SW 1271 (cell line): ENCODE measurements at places on chromosomes 13 and 19.

- DNase-seq, result no peak
Measured at GRCh38 chr13:114047358-114047881, 73.5 kb upstream of the C13orf46 start.

DNA sequence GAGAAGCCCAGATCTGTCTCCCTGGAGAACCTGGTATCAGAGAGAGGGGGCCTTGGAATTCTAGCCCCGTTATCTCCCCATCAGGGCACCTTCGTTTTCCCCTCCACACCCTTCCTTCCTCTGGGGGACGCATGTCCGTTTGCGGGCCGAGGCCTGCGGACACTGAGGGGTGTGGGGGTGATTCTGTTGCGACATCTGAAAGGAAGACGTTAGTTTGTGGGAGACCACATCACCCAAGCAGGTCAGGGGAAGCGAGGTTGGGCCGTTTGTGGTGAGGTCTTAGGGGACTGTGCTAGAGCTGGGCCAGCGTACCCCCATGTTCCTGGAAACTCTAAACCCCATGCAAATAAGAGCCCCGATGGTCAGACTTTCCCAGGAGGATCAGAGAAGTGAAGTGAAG lies 3.7 kb upstream of the HSH2D start:
- DNase-seq, result no peak

GRCh38 chr13:97301382-97302095 lies 79.4 kb downstream of the MBNL2 start:
- no peak for DNase-seq

DNA sequence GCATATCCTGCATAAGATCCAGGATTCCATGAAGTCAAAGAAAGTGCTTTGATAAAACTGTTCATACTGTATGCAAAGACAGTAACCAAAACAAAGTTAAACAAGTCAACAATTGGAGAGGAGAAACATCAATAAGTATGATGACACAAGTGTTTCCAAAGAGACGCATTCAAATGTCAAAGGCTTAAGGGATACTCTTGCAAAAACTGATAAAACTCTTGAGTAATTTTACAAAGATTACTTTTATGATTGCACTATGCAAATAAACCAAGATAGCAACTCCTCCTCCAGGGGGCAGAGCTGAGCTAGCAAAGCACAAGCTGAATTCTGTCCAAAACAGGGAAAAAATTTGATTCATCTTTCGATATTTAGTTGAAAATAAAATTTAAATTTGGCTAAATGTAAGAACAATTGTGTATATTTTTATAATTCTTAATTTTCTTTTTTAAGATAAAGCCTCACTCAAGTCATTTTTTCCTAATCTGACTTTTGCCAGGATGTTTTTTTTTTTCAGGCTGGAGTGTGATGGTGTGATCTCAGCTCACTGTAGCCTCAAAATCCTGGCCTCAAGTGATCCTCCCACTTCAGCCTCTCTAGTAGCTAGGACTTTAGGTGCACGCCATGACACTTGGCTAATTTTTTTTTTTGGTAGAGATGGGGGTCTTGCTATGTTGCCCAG lies 84.0 kb downstream of the MZT1 start:
- peak; percentile 28 for DNase-seq

- DNase-seq, result no peak
Measured at GRCh38 chr13:96089749-96090239, at the start of gene HS6ST3. TSS of gene HS6ST3 (plus strand) at chr13:96090107.

DNA sequence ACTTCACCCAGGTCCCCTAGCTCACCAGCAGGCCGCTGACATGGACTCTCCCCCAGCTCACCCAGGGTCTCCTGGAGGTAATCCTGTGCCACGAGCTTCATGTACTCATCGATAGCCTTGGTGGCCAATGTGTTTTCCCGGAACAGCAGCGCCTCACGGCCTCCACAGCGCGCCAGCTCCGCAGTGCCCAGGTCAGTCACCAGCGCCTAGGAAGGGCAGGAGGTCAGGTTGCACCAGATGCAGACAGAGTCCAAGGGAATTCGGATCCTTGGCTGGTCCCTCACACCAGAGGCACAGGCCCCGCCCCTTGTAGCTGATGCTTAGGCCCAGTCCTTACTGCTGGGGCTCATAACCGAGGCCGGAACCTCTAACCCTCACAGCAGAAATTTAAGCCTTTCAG lies 6.7 kb upstream of the WIZ start:
- DNase-seq, result no peak

DNA sequence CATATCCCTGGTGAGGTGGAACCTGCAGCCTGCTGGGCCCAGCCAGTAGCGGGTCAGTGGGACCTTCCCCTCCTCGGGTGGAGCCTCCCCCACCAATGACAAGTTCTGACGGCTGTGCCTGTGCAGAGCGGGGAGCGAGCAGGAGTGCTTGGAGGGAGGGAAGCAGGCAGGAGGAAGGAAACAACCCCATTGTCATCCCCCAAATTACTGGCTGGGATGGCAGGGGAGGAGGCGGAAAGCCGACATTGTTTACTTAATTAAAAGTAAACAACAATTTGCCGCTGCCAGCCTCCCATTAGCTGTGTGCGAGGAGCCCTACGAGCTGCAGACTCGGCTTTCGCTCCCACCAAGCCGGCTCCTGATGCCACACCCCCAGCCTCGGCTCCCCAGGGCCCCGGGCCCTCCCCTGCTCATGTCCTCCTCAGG lies 45.5 kb downstream of the LYL1 start:
- DNase-seq, result no peak

- DNase-seq, result no peak
Measured at GRCh38 chr19:57686727-57687126, 5.0 kb downstream of the ZNF551 start.

DNA sequence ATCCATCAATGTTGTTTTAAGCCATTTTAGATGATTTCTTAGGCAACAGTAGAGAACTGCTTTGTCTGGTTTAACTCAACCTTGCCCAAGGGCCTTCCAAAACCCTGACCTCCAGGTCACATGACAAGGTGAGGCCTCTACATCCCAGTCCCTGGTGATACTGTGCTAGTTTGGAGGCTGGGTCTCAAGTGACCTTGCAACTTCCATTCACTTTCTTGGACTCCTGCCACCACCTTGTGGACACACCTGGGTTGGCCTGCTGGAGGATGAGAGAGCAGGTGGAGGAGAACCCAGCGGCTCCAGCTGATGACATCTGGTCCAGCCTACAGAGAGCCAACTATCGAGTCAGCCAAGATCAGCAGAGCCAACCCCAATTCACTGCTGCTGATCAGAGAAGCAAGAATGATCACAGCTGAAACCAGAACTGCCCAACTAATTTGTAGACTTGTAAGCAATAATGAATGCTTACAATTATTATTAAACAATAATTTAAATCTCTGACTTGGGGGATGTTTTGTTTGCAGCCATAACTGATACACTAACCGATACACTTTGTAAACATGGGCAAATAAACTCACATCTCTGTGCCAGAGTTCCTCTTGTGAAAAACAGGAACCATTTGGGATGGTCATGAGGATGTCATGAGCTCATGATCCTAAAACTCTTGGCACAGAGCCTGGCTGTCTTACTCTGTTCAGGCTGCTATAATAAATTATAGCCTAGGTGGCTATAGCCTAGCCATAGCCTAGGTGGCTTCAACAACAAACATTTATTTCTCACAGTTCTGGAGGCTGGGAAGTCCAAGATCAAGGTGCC lies 11.5 kb downstream of the FAM187B start:
- DNase-seq, result no peak

DNA sequence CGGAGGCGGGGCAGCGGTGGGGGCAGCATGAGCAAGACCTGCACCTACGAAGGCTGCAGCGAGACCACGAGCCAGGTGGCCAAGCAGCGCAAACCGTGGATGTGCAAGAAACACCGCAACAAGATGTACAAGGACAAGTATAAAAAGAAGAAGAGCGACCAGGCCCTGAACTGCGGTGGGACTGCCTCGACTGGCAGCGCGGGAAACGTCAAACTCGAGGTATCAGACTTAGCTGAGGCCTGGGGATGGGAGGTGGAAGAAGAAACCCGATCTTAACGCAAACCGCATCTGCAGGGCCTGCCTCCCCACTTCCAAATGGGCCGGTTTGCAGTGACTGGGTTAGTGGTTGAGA lies 693 bp downstream of the RFXAP start:
- DNase-seq, result no peak

GRCh38 chr13:27172495-27172842 lies 858 bp upstream of the USP12 start:
- no peak for DNase-seq

DNA sequence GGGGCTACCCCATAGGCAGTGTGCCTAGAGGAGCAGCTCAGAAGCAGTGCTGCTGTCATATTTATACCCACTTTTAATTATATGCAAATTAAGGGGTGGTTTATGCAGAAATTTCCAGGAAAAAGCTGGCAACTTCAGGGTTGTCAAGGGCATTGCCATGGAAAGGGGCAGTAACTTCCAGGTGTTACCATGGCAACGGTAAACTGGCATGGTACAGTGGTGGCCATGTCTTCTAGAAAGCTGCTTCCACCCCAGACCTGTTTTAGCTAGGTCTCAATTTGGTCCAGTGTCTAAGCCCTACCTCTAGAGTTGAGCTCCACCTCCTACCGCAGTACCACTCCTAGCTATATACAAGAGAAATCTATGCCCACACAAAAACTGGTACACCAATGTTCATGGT lies 11.3 kb downstream of the PNMA8A start:
- no peak for DNase-seq

GRCh38 chr13:103487841-103488240 lies 421.6 kb upstream of the SLC10A2 start:
- no peak for DNase-seq

DNA sequence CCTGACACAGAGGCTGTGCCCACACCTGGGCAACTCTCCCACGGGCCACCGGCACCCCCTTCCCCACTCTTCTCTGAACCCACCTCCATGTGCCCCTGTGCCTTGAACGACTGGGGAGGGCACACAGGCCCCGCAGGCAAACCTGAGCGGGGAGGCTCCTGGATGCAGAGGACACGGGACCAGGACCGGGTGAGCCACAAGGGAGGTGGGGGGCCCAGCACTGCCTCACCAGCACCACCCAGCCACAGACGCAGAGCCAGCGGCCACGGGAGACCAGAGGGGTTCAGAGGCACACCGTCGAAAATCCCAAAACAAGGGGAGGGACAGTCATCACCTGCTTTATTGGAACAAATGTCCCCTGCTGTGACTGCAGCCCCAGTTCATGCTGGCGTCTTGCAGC lies 49.4 kb downstream of the STK24 start:
- no peak for DNase-seq

GRCh38 chr13:31310786-31311185 lies 111.0 kb downstream of the B3GLCT start:
- no peak for DNase-seq

DNA sequence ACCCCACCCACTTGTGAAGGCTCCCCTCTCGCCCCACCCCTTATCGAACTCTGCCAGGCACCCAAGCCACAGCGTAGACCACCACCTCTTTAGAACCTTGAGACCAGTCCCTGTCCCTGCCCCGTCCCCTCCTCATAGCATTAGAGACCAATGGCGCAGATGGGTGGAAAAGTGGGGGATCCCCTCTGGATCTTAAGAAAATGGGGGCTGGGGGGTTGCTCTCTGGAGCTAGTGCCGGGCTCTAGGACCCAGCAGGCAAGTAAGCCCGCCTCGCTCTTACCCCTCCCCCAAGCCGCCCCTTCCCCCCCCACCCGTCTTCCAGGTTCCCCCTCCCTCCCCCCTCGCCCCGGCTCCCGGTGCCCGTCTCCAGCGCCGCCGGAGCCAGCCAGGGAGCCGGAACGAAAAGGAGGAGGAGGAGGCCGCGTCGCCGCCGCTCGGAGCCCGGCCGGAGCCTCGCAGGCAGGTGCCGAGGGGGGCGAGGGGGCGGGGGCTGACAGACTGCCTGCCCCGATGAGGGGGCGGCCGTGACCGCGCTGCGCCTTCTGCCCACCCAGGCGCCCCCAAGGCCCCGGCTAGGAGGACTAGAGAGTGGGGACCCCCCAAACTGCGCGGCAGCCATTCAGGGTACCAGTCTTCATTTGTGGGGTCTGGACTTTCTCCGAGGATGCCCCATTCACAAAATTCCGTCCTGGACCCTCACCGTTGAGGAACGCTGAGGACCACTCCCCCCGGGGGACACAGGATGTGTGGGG lies at the start of gene SPRED3:
TSS of gene SPRED3 (plus strand) at position 349 of the 752 bp plus-strand sequence. CDS start 1,606 bp downstream, outside the sequence.
- peak; percentile 78 for DNase-seq

DNA sequence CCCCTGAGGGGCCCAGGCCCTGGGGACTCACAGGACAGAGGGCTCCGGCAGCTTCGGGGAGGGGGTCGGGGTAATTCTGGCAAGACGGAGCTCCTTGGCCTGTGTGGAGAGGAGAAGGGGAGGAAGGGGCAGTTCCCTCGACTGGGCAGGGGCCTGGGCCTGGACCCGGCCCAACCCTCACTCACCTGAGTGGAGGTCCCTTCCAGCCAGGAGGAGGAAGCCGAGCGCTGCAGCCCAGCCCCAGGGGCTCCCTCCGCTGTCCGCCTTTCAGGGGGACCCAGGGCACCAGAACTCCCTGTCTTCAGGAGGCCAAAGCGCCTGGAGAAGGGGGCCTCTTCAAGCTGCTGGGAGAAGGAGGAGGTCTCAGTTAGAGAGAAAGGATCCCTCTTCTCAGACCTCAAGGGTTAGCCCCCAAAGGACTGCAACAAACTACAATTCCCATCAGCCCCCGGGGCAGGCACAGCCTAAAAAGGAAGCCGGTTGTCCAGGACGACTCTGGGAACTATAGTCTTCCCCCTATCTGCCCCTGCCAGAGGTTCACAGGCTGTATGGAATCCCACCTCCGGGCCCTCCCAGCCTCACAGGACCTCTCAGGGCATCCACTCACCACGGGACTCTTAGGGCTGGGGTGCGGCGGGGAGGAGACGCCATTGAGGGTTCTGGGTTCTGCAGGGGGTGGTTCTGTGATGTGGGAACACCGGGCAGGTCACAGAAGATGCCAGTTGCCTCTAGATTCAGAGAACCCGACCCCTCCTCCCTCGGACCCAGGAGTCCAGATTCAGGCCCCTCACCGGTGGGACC lies 19.8 kb downstream of the EPS8L1 start:
- no peak for DNase-seq

GRCh38 chr13:21228738-21229137 lies 52.3 kb downstream of the MRPL57 start:
- DNase-seq, result no peak

- no peak for DNase-seq
Measured at GRCh38 chr19:45820413-45821102, 5.5 kb upstream of the RSPH6A start.

DNA sequence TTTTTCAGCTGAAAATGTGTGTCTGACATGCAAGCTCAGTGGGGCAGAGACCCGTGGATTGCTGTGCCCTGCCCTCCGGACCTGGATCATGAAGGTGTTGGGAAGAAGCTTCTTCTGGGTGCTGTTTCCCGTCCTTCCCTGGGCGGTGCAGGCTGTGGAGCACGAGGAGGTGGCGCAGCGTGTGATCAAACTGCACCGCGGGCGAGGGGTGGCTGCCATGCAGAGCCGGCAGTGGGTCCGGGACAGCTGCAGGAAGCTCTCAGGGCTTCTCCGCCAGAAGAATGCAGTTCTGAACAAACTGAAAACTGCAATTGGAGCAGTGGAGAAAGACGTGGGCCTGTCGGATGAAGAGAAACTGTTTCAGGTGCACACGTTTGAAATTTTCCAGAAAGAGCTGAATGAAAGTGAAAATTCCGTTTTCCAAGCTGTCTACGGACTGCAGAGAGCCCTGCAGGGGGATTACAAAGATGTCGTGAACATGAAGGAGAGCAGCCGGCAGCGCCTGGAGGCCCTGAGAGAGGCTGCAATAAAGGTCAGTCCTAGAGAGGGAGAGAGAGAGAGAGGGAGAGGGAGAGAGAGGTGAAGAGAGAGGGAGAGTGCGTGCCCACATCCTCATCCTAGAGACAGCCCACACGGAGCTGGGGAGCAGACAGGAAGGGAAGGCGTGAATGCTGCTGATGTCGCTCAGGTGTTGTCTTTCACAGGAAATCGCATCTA lies 5.1 kb upstream of the DCUN1D2 start:
- no peak for DNase-seq

- DNase-seq, result no peak
Measured at GRCh38 chr19:38949580-38950367, 19.0 kb downstream of the MRPS12 start.
